ENCODE measurements at places on chromosomes 7 and 10.
A peak's percentile ranks its signal among the peaks of the same experiment; 100 is the strongest.

- no peak for DNase-seq
Measured at GRCh38 chr10:81814842-81815241, 60.2 kb upstream of the NRG3 start.

DNA sequence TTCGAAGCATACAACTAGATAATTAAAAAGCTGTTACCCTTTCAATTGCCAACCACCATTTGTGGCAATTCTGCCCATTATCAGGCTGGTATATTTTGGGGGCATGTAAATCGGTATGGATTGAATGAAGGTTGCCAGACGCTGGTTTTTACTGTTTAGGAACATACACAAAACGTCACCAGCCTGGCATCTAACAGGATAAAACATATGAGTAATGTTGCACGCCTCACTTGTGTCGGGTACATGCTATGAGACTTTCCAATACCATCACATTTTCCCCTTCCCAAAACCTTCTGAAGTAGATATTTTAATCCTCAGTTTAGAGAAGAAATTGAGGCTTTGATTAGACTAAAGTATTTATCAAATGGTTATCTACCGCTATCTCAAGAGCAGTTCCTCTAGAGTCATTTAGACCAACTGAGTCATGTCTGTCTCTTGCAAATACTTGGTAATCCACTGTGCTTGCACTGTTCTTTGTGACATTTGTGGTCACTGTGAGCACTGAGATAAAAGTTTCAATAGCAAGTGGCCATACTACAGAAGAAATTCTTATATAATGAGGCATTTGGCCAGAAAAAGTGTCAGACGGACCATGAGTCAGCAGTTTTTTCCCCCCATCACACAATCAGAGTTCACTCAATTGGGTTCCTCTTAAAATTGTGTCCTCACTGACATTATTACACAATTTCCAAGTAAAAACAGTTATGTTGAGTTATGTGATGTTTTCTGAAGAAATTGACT is 498.7 kb downstream of the NXPH1 start:
- no peak for DNase-seq

- no peak for DNase-seq
Measured at GRCh38 chr7:27346531-27347275, 104.1 kb downstream of the EVX1 start.

DNA sequence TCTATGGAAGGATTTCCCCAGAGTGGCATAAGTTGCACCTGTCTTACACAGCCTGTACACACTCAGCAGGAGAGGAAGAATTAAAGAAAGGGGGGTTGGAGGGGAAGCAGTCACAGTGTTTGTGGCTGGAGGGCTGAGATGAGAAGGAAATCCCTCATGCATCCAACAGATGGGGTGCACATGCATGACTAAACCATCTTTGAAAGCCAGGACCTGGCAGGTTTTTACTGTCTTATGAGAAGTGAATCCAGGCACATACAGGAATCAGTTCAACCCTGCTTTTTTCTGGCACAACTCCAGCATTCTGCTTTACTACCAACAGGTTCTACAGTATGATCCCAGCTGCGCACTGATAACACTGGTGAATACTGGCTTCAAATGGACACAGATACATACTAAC is 107.7 kb downstream of the CACNA2D1 start:
- DNase-seq: peak; percentile 96

GRCh38 chr10:13669901-13670300 is 83.1 kb downstream of the PRPF18 start:
- no peak for DNase-seq

GRCh38 chr10:86205306-86206239 is 161.0 kb downstream of the GRID1 start:
- no peak for DNase-seq

GRCh38 chr7:28125431-28126409 is 54.9 kb downstream of the JAZF1 start:
- DNase-seq: no peak

- no peak for DNase-seq
Measured at GRCh38 chr10:72133517-72133916, 45.2 kb upstream of the SPOCK2 start.

All from NCI-H187 treated with DMSO at 0.1 percent for 48 hours (cell line).